ENCODE measurements at places on chromosomes 4 and X.

- no peak for DNase-seq
These were observed 1111.0 kb upstream of the AGA start for GRCh38 chr4:178553201-178553600.

DNA sequence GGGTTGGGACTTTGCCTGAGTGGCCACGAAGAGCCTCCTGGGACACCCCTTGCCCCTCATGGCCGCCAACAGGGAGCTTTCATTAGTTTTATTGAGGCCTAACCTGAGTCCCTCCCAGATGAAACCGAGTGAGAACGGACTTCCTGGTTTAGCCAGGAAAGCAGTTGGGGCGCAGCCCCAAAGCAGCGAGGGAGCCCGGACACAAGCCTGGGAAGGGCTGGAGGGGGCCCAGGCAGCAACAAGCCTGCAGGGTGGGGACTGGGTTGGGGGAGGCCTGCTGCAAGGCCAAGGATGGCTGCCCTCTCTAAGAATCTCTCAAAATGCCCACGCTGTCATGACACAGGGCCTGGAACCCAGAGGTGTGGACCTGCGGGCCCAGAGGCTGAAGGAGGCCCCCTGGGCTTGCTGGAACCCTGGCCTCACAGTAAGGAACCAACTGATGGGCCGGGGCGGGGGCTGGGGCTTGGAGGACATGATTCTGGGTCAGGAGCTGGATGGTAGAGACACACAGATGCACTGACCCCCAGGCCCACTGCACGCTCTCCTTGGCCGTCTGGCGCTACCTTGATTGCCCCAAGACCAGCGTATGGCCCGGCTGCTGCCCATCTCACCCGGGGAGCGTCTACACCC lies 5.8 kb downstream of the HMX1 start:
- DNase-seq: no peak

- no peak for DNase-seq
These were observed 4.3 kb downstream of the OCIAD2 start for GRCh38 chr4:48902266-48902665.

DNA sequence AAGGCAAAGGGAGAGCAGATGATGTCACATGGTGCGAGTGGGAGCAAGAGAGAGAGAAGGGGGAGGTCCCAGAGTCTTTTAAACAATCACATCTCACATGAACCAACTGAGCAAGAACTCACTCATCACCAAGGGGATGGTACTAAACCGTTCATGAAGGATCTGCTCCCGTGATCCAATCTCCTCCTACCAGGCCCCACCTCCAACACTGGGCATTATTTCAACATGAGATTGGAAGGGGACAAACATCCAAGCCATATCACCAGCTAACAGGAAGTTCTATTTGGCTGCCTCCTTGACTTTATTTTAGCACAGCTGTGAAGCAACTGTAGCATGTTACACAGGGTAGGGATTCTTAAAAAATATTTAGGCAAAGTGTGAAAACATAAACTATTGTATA lies 102.5 kb downstream of the DDIT4L start:
- DNase-seq: no peak

DNA sequence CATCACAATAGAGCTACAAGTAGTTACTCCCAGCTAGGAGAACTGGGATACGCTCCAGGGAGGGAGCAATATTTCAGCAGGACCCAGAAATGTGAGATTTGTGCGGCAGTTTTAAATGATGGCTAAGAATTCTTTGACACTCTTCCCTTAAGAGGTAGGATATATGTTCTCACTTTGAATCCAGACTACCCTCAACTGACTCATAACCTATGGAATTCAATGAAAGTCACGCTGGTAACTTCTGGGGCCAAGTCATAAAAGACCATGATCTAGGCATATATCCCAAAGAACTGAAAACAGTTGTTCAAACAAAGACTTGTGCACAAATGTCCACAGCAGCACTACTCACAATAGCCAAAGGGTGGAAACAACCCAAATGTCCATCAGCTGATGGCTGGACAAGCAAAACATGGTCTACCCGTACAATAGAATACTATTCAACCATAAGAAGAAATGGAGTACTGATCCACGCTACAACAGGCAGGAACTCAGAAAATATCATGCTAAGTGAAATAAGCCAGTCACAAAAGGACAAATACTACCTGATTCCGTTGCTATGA lies 10.5 kb downstream of the CD99L2 start:
- DNase-seq: no peak

- DNase-seq: no peak
These were observed 82.8 kb downstream of the CHIC2 start for GRCh38 chr4:53981567-53981966.

DNA sequence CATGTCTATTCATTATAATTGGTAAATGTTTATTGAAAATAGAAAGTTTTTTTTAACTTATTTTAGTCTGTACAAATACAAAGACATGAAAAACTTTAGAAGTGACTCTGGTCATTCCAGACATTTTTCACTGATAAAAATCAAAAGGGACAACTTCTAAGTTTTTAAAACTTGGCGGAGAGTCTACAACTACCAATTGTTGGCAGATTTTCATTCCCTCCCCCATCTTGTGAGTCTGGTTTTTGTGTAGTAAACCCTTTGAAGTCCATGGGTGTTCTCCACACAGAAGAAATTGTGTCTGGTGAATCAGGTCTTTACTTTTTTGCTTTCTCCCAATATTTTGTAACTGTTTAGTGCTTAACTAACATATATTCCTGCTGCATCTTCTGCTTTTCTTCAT lies 336.5 kb downstream of the PDGFC start:
- no peak for DNase-seq

DNA sequence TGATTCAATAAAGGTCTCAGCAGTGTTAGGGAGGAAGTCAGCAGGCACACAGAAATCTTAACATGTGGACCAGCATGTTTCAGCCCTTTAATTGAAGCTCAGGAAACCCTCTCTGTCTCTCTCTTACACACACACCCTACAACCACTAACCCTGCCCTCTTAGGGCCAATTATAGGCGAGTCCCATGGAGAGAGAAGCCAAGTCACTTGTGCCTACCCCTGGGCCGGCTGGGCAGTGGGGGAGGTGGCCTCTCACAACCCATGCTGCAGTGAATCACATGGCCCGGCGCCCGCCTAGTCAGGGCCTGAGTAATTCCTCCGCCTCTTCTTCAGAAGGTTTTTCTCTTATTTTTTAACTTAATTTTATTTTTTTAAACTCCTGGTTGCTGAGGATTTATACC lies 3.7 kb downstream of the FGD1 start:
- DNase-seq: no peak

GRCh38 chr4:100872811-100873210 lies 355.0 kb upstream of the EMCN start:
- no peak for DNase-seq

- DNase-seq: no peak
These were observed 89.9 kb upstream of the PAK3 start for GRCh38 chrX:111006116-111006515.

- no peak for DNase-seq
These were observed 39.7 kb downstream of the ANAPC10 start for GRCh38 chr4:145058256-145058655.

DNA sequence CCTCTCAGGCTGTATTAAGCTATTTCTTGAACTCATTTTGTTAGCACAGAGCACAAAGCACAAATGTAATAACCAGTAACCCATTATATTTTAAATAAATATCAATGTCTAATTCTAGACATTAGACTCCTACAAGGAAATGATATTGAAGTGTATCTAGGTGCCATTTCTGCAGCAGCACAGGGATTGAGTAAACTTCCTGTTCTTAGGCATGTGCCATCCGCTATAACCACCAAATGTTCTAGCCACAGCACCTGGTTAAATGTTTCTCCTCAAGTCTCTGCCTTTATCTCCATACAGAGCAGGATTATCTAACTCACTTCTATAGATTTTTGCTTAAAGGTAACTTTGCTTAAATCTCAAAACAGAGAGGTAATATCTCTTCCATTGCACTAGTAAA lies 51.4 kb downstream of the SGMS2 start:
- DNase-seq: no peak

- no peak for DNase-seq
These were observed 193.4 kb upstream of the PACRGL start for GRCh38 chr4:20506827-20507226.

GRCh38 chr4:168765322-168765721 lies 244.7 kb downstream of the CBR4 start:
- no peak for DNase-seq

- no peak for DNase-seq
These were observed 98.9 kb downstream of the SPRY1 start for GRCh38 chr4:123495530-123495929.

GRCh38 chrX:152932144-152932543 lies 34.3 kb downstream of the ZNF185 start:
- no peak for DNase-seq

GRCh38 chr4:55993994-55994663 lies 45.4 kb downstream of the CEP135 start:
- DNase-seq: no peak

DNA sequence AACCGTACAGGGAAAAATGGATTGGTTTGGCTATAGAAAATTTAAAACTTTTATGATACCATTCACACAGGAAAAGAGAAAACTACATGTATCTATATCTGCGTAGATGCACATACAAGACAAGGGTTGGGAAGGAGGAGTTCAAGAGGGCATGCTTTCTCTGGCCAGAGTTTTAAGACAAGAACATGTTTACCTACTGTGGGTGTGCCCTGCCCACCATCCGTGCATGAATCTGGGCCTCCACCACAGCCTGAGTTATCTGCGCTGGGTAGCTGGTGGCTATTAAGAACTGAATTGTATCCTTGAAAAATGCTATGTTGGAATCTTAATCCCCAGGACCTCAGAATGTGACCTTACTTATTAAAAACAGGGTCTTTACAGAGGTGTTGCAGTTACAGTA lies 151.6 kb downstream of the AASDH start:
- no peak for DNase-seq
